ENCODE measurements at places on chromosomes 13 and 19. TPM values are rescaled to one million over a fixed set of nuclear protein-coding genes. Genes with fewer than 3 reads are reported as not detected.

ANKRD24 gene
- 1.1 TPM for total RNA-seq

KLK2 gene
- not detected for total RNA-seq

TEX101 gene
- not detected for total RNA-seq

DNA sequence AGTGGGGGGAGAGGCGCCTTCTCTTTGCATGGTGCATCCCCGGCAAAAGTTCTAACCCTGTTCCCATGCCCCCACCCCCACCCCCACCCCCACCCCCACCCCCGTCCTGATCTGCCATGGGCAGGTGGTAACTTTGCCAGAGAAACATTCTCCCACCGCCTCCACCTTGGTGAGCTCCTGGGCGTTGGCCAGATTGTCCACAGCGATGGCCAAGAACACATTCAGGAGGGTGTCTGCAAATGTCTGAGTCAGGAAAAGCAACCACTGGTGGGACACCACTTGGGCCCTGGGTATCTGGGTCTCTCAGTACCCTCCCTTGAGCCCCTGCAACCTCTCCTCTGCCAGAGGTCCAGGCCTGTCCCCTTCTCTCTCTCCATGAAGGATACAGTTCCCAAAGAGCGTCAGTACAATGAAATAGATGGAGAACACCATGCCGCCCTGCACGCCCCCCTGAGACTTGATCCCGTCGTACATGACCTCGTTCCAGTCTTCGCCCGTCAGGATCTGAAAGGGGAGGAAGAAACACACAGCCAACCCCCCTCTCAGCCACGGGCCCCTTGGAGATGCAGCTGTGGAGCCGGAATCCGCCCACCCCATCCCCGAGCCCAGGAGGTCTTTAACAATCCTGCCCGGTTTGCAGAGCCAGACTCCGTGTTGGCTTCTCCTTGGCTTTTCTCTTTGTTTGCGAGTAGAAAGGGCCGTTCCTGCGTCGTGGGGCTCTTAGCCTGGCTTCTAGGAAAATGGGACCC is 153.3 kb downstream of the IER2 start:
- H3K36me3 ChIP-seq: no peaks in the 10 kb centered on the region
- no peak overlapping the region for H3K4me3 ChIP-seq
- H3K4me1 ChIP-seq: peaks cover under 1% of the 10 kb centered on the region
- peaks cover 4% of the 10 kb centered on the region for H3K27me3 ChIP-seq
- H3K27ac ChIP-seq: no peak overlapping the region

GRCh38 chr19:41415154-41415571 is 12.0 kb downstream of the B3GNT8 start:
- no peaks in the 10 kb centered on the region for H3K4me1 ChIP-seq
- peak overlapping the region; percentile 76 for H3K27ac ChIP-seq
- no peaks in the 10 kb centered on the region for H3K27me3 ChIP-seq
- H3K4me3 ChIP-seq: no peak overlapping the region
- DNase-seq: no peak
- H3K36me3 ChIP-seq: peaks cover 35% of the 10 kb centered on the region

DNA sequence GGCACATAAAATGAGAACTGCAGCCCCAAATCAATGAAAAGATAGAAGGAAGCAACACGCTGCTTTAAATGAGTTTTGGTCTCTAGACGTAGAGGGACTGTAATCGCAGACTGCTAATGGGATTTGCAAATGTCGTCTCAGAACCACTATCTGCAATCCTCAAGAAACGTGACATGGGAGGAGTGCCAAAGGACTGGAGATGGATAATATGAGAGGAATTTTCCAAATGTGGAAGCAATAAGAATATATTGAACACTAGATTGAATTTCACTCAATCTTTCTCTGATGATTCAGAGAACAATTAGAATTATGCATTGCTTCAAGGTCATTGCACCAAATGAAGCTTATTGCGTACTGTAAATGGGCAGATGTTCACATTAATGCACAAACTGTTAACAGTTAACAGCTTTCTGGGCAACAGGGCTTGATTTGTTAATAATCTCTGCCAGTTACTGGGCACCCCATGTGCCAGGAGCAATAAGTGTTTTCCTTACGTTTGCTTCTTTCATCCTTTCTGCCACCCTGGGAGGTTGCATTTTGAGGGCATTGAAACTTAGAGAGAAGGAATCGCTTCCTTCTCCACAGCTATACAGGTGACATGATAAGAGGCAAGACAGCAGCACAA is 62.8 kb upstream of the WASF3 start:
- no peaks in the 10 kb centered on the region for H3K27me3 ChIP-seq
- DNase-seq: no peak
- no peak overlapping the region for H3K27ac ChIP-seq
- no peak overlapping the region for H3K4me3 ChIP-seq

- no peaks in the 10 kb centered on the region for H3K4me1 ChIP-seq
- no peak for DNase-seq
- H3K4me3 ChIP-seq: no peak overlapping the region
- H3K36me3 ChIP-seq: no peaks in the 10 kb centered on the region
- no peaks in the 10 kb centered on the region for H3K27me3 ChIP-seq
Measured at GRCh38 chr19:36081894-36082293, 27.2 kb downstream of the WDR62 start.

GRCh38 chr13:42364613-42365000 is 92.7 kb downstream of the AKAP11 start:
- H3K4me1 ChIP-seq: no peaks in the 10 kb centered on the region
- H3K27ac ChIP-seq: no peak overlapping the region
- no peaks in the 10 kb centered on the region for H3K27me3 ChIP-seq
- no peak for DNase-seq

GRCh38 chr13:51726446-51727193 is 77.3 kb downstream of the DHRS12 start:
- peaks cover 7% of the 10 kb centered on the region for H3K36me3 ChIP-seq
- peaks cover 5% of the 10 kb centered on the region for H3K4me1 ChIP-seq
- H3K4me3 ChIP-seq: no peak overlapping the region
- DNase-seq: peak; percentile 95
- no peak overlapping the region for H3K27ac ChIP-seq

DNA sequence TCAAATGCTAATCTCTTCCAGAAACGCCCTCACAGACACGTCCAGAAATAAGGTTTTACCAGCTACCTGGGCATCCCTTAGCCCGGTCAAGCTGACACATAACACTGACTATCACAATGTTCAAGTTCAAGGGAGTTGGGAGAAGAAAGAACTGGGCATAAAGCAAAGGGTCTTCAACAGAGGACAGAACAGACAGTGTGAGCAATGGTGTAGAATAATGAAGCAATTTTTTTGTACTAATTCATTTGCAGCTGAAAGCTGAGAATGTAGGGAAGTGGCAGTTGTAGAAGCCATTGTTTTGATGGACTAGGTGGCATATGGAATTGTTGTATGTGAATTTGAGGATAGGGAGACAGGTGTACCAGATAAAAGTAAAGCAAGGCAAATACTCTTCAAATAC is 58.1 kb upstream of the WDFY2 start:
- H3K27me3 ChIP-seq: no peaks in the 10 kb centered on the region
- H3K36me3 ChIP-seq: no peaks in the 10 kb centered on the region
- no peak for DNase-seq
- H3K4me3 ChIP-seq: no peak overlapping the region
- no peak overlapping the region for H3K27ac ChIP-seq

GRCh38 chr19:13190781-13191540 is 40.8 kb downstream of the IER2 start:
- H3K4me3 ChIP-seq: no peak overlapping the region
- no peaks in the 10 kb centered on the region for H3K4me1 ChIP-seq
- no peaks in the 10 kb centered on the region for H3K27me3 ChIP-seq
- no peak for DNase-seq
- no peaks in the 10 kb centered on the region for H3K36me3 ChIP-seq
